ENCODE measurements at places on chromosomes 3 and 15.

DNA sequence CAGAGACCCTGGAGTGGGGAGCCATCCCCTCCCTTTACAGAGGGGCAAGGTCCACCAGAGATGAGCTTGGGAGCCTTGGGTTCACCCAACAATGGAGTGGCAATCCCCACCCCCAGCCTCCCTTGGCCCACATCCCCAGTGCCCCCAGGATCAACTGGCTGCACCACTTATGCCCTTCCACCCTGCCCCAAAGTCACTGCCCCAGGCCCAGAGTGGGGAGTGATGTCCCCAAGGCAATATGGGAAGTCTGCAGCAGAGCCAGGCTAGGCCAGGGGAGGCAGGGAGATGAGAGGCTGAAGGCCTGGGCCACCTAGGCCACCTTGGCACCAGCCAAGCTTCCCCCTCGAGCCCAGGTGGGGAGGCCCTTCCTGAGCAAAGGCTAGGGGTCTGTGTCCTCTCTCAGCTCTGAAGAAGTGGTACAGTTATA lies 145.5 kb downstream of the SMAD6 start:
- DNase-seq = no peak

GRCh38 chr3:86239946-86240345 lies 751.0 kb downstream of the VGLL3 start:
- no peak for DNase-seq

DNA sequence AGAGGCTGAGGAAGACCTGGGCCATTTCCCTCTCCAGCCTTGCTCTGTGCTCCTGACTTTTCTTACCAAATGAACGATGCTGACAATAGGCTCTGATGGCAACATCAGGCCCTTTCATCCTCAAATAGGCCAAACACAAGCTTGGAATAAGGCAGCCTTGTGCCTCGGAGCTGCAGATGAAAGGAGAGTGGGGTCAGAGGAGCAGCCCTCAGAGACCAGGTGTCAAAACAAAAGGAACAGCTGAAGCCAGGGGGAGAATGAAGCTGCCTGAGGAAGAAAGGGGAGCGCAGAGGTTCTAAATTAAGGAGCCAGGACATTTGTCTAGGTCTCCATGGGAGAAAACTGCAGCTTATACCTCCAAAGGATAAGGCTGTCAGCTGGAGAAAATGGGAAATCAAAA lies 5.1 kb downstream of the BFSP2 start:
- no peak for DNase-seq

DNA sequence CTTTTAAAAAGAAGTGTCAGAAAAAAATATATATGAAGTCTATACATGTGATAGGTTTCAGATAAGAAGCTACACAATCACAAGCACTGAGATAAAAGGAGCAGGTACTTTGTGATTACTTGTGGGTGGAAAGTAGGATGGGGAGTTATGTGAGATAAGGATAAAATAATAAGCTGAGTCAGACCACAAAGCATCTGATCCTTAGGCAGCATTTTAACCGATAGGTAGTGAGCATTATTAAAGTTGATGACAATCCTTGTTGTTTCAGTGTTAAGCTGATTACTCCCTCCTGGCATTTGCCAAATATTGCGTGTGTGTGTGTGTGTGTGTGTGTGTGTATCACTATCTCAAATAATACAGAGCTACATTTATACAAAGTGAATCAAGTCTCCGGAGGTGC lies 483.1 kb downstream of the NAALADL2 start:
- DNase-seq = no peak
